CD4-positive, CD25-positive, alpha-beta regulatory T cell (primary cell): ENCODE measurements at places on chromosomes 16 and 17. TPM values are rescaled to one million over a fixed set of nuclear protein-coding genes. Genes with fewer than 3 reads are reported as not detected.

ITPRIPL2 gene
- 0.15 TPM for total RNA-seq

ESRP2 gene
- total RNA-seq, result not detected

TMIGD1 gene
- not detected for total RNA-seq

KRT28 gene
- not detected for total RNA-seq

PCGF2 gene
- total RNA-seq, result 0.25 TPM

SAT2 gene
- total RNA-seq, result 36.9 TPM

MT1A gene
- not detected for total RNA-seq

GNGT2 gene
- total RNA-seq, result 1.5 TPM

WNT9B gene
- not detected for total RNA-seq

ZG16 gene
- total RNA-seq, result not detected

NEUROD2 gene
- total RNA-seq, result not detected

EPOP gene
- 0.59 TPM for total RNA-seq

AGRP gene
- not detected for total RNA-seq

SPATA22 gene
- not detected for total RNA-seq

CANT1 gene
- total RNA-seq, result 49.6 TPM

ETV4 gene
- not detected for total RNA-seq

HP gene
- not detected for total RNA-seq

MYH1 gene
- not detected for total RNA-seq

TAC4 gene
- total RNA-seq, result not detected

RAC3 gene
- total RNA-seq, result 3.6 TPM
